ENCODE measurements at places on chromosomes 4 and X.

GRCh38 chr4:169618286-169618685 is 2.1 kb upstream of the CLCN3 start:
- no peak for DNase-seq

- DNase-seq = no peak
These were observed 714.2 kb downstream of the RPA4 start for GRCh38 chrX:97597954-97598353.

- DNase-seq = no peak
These were observed 30.6 kb downstream of the TBL1X start for GRCh38 chrX:9495496-9495895.

- no peak for DNase-seq
These were observed 64.8 kb downstream of the QDPR start for GRCh38 chr4:17447056-17447455.

DNA sequence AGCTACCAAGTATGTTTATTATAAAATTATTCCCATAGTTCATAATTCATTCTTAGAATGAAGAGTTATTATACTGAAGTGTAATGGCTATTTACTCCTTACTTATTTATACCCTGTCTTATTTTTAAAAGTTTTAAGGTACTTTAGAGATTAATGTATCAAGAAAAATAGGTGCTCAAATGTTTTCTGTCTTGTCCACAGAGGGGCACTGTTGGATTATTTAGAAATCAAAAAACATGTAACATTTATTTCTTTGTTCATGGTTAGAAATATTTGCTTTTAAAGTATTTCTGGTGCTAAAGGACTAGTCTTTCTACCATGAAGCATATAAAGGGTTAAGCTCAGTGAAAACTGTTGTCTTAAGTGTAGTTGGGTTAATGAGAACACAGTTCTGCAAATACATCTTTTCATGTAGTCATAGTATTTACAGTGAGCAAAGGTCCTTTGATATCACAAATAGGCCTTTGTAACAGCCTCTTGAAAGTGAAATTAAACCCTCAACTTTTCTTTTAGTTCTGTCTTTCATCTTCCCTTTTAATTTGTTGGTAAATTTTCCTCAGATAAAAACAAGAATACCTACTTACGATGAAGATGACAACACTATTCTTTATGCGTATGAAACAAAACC is 7.7 kb downstream of the SCML1 start:
- peak; percentile 32 for DNase-seq

- DNase-seq = no peak
These were observed 7.0 kb upstream of the ATP6AP2 start for GRCh38 chrX:40573763-40574162.

DNA sequence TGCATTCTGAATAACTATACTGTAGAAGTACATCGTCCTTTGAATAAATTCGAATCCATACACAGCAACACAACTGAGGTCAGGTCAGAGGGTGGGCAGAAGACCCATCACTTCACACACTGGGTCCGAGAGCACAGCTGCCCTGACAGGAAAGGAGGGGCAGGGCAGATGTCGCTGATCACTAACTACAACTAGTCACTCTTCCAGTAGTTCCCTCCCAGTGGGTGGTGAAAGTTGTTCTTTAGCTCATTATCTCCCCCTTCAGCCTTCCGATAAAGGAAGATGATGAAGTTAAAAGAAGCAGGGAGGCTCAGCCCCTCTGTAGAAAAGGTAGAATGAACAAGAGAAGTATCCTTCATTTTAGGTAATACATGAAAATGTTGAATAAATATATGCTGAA is 278.9 kb downstream of the INPP4B start:
- peak; percentile 67 for DNase-seq

GRCh38 chr4:145014365-145014764 is 83.6 kb downstream of the ANAPC10 start:
- no peak for DNase-seq

GRCh38 chr4:113302051-113302450 is 252.6 kb downstream of the ANK2 start:
- DNase-seq = no peak
